ENCODE measurements at places on chromosomes 6 and 20.

GRCh38 chr6:25130518-25130917 lies 148.7 kb upstream of the CARMIL1 start:
- DNase-seq = no peak

GRCh38 chr20:54250691-54251090 lies 42.8 kb downstream of the PFDN4 start:
- no peak for DNase-seq

GRCh38 chr20:3839328-3839727 lies 7.3 kb upstream of the MAVS start:
- no peak for DNase-seq

DNA sequence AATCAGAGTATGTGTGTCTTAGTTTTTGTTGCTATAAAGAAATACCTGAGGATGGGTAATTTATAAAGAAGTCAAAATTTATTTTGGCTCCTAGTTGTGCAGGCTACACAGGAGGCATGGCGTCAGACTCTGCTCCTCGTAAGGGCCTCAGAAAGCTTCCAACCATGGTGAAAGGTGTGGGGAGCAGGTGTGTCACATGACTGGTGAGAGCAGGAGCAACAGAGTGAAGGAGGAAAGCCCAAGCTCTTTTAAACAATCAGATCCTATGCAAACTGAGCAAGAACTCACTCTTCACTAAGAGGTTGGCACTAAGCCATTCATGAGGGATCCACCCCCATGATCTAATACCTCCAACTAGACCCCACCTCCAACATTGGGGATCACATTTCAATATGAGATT lies 1524.3 kb downstream of the HACE1 start:
- no peak for DNase-seq

- DNase-seq = no peak
These were observed 613.5 kb downstream of the C6orf118 start for GRCh38 chr6:164695896-164696295.

DNA sequence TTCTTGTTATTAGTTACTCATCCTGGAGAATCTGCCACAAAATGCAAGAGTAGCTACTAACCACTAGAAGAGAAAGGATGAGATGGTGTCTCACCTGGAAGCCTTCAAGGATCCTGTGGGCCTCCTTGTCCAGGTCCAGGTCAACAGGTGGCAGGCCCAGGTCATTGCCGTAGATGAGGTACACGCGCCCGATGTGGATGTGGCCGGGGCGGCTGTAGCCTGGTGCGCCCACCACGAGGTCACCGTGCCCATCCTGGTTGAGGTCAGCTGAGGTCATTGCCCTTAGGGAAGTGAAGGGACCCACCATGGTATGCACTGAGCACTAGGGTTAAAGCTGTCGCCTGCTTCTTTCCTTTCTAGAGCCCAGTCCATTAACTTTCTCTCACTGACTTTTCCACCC lies 35.5 kb downstream of the GPLD1 start:
- DNase-seq = no peak

- DNase-seq = no peak
These were observed 103.4 kb upstream of the MLN start for GRCh38 chr6:33907227-33907626.

DNA sequence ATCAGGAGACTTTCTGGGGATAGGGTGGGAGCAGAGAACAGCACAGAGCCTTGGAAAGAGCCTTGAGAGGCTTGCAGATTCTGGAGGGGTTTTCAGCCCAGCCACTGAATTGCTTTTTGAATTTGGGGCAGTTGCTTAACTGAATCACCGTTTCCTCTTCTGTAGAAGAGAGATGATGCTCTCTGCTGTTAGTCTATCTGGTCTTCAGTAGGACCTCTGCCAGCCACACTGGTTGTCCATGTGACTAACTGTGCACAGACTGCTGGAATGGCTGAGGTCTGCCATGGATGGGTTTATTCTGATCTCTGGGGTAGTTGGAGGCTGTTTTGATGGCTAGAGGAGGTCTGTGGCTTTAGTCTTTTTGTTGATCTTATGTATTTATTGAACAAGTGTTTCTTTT lies 21.4 kb upstream of the PRDM1 start:
- no peak for DNase-seq

DNA sequence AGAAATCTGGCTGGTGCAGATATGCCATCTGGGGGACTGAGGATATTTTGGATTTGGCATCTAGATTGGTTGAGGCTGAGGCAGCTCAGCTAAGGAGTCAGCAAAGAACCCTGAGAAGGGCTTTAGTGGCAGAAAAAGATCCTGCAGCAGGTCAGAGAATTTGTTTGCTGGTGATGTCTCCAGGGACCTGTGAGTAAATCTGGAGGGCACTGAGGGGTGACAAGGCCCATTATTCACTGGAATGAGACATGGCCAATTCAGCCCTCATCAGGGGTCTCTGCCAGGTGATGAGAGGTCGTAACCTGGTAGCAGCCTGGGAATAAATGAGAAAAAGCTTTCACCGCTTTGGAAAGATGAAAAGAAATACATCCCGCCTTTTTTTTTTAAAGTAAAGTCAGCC lies 118.3 kb upstream of the FBXL4 start:
- DNase-seq = no peak

DNA sequence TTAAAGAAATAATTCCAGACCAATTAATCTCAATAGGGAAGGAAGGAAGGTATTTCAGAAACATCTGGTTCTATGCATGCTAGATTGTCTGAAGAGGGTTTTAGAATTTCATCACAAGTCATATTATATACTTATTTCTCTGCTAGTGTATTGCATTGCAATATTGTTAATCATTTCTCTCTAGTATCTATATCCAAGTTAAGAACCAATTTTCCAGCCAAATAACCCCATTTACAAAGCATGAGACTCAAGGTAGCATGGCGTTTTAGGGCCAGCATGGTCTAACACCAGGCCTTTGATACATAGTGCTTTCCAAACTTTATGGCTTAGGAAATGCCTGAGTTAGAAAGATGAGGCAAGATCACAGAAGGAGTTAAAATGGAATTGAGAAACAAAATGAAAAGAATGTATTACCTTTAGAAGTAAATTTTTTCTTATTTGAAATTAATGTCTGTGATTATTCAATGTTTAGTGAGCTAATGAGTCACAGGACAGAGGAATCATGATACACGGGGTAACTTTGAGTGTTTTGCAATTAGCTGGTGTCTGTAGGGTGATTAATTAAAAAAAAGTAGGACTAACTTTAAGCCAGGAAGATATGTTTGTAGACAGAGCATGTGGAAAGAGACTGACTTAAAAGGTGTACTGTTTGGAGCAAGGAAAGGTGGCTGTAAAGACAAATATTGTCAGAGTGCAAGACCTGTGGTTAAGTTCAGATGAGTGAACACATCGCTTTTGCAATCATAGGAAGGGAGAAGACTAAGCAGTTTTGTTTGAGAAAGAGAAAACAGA lies 1006.2 kb upstream of the CITED2 start:
- no peak for DNase-seq

DNA sequence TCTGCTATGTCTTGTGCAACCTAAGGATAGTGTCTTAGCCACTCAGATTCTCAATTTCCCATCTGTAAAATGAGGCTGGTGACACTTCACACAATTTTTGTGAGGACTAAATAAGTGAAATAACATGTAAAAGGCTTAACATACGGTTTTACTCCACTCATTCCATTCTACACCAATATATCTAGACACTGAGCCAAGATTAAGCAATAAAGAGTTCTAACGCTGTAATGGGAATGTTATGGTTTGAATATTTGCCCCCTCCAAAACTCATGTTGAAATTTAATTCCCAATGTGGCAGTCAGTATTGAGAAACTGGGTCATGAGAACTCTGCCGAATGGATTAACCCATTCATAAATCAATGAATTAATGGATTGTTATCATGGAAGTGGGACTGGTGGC lies 301.0 kb downstream of the HACE1 start:
- no peak for DNase-seq

- DNase-seq = no peak
These were observed 494.0 kb downstream of the ADGRB3 start for GRCh38 chr6:69129046-69129445.

- no peak for DNase-seq
These were observed 50.8 kb downstream of the ZMYND8 start for GRCh38 chr20:47305667-47306066.

GRCh38 chr6:16438718-16439591 lies 200.6 kb downstream of the GMPR start:
- DNase-seq = no peak

- no peak for DNase-seq
These were observed 1129.5 kb upstream of the MAP3K7 start for GRCh38 chr6:91716361-91716760.

DNA sequence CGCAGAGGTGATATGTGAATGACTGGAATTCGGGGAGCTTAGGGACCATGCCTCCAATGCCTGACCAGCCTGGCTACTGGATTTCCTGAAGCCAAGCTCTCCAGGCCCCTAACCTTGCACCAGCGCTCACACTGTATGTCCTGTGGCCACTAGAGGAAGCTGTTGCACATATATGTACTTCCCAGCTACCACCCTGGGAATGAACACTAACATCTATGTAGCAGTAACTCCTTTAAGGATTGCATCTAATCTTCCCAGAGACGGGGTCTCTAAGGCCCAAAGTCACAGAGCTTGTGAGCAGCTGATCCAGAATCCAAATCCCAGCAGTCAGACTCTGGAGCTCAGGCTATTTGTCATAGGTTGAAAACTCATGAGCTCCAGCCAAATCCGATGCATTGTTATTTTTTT lies 20.4 kb upstream of the BPIFB1 start:
- peak; percentile 39 for DNase-seq

GRCh38 chr6:42402184-42402583 lies 49.5 kb downstream of the TRERF1 start:
- no peak for DNase-seq

DNA sequence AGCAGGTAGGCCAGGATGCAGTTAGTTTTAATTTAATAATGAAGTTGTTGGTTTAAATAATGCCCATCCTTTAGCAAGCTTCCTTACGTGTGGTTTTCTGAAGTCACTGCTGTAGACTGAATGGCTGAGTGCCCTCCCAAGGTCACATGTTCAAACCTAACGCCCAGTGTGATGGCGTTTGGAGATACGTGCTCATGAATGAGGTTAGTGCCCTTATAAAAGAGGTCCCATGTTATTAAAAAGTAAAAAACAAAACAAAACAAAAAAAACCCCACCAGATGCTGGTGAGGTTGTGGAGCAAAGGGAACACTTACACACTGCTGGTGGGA lies 16.3 kb downstream of the LRP11 start:
- DNase-seq = no peak

DNA sequence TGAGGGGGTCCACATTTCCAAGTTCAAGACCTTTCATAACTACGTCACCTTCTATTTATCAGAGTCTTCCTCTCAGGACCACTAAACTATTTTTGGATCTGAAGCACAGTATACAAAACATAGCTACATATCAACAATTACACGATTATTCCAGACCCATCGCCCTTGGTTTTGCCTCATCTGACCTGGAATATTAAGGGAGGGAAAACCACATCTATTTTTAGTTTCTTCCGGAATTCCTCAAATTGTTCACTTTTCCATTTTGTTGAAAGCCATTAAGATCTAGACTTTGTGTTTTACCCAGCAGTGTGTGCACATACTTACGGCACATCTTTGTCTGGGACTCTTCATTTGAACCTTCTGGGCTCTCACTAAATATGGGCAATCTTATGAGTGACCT lies 12.0 kb upstream of the ADGRF5 start:
- no peak for DNase-seq
